ENCODE measurements at places on chromosomes 3 and 15.
A peak's percentile ranks its signal among the peaks of the same experiment; 100 is the strongest.

DNA sequence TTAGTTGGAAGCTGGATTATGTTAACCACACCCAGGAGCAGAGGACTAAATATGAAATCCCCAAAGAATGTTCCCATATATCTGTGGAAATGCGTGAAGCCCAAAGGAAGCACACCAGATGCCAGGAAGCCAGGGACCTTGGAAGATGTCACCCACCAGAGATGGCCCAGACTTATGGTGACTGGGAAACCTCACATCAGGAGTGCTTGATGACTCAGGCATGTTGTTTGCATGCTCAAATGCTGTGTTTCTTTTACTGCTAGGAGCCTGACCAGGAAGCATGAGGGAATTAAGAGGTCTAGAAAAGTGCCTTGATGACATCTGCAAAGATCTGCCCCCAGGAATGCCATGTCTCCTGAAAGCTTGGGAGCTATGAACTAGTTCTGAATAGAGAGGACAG is 109.0 kb upstream of the SLC2A2 start:
- no peak for DNase-seq

GRCh38 chr15:74835312-74835823 is 7.6 kb downstream of the ULK3 start:
- peak; percentile 47 for DNase-seq

DNA sequence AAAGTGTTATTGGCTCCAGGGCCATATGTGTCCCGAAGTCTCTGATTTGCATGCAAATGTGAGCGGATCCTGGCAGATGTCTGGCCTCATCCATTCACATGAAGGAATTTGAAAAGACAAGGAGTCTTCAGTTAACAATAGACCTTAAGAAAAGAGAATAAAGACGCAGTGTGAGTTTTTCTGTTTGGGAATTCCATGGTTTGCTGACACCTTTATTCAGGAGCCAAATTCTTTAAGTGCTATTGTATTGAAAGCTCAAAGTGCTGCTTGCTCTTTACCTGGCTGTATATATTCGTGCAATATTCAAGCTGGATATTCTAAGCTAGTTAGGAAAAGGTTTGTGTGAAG is 2.2 kb downstream of the LRRN1 start:
- no peak for DNase-seq

- no peak for DNase-seq
These were observed 34.8 kb downstream of the PTPN9 start for GRCh38 chr15:75544359-75544758.

- DNase-seq: no peak
These were observed 194.4 kb downstream of the MEIS2 start for GRCh38 chr15:36905908-36906307.

Data from stimulated activated CD4-positive, alpha-beta T cell treated with anti-CD3 and anti-CD28 coated beads, Interleukin-12 subunit alpha, Interleukin-12 subunit beta, amount 100 ng/mL, for 4 hours (primary cell).